Activated CD4-positive, alpha-beta T cell treated with anti-CD3 and anti-CD28 coated beads, Interleukin-10, Interleukin-2, amounts not matched to agents 100 ng/mL and 50 ng/mL, durations not matched to agents 16 hours and 8 hours (primary cell): ENCODE measurements at places on chromosomes 7 and 10.

GRCh38 chr10:113905756-113906155 is 51.3 kb downstream of the NHLRC2 start:
- no peak for DNase-seq

DNA sequence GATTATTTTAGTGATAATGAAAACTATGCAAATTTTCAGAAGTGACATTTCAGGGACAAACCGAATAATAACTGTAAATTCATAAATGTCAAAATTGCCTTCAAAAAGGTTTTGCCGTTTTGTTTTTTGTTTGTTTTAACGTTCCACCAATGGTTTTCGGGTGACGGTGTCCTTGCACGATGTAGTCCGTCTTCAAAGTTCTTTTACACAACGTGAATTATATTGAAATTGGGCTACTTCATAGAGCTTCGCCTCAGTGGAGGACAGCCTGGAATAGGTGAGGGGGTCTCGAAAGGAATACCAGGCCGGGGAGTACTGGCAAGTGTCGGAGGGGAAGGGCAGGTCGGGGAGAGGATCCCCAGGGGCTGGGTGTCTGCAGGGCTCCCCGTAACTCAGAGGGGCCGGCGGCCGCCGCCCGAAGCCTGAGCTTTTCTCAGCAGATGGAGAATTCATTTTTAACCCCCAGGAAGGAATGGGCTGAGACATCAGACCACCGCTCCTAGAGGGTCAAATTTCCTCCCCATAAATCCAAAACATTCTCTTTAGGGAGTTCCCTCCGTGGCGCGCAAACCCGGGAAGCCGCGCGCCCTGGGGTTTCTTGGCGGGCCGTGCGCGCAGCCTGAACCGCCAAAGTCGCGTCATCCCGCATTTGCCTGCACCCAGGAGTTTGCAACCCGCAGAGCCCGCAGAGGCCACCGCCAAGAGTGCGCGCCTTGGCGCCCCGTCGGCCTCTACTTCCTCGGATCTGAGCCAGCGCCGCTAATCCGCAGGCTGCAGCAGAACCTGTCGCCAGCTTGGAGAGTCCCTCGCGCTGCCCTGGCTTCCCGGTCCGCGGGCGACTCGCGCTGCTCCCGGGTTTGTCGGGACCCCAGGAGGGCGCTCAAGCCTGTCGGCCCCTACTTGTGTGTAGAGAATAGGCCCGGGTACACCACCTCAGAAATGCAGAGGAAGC is 17.3 kb upstream of the EVX1 start:
- no peak for DNase-seq

DNA sequence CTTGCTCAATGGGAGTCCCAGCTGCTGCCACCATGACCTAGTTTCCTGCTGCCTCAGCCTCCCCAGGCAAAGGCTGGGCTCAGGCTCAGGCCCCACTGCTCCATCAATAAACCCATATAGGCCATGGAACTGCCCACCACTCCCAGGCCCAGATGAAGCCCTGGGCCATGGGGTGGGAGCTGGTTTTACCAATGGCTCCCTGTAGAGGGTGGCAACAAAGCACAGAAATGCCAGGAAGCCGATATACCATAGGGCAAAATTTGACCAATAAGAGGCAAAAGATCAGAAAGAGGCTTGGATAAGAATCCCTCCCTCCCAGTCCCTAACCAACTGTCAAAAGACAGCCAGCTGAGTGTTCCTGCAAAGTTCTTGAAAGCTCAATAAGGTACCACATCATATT is 101.8 kb upstream of the DOCK1 start:
- no peak for DNase-seq

DNA sequence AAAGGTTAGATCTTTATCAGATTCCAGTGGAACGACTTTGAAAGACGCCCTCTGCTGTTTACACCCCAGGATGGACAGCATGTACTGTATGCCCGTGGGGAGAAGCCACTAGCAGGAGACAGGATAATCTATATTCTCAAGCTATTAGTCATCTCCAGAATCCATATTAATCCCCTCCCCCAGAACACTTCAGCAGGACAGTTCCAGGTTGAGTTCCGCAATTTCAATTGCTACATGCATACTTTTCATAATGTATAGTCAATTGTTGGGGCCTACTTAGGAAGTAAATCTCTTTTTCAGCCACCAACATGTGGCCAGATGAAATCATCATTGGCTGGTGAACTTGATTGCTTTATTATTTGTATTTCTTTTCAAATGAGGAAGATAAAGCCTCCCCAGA is 313.1 kb upstream of the SMIM30 start:
- DNase-seq = no peak

- peak; percentile 46 for DNase-seq
These were observed 75.6 kb upstream of the INSIG1 start for GRCh38 chr7:155222061-155222460.

- peak; percentile 58 for DNase-seq
These were observed 8.1 kb downstream of the TASOR2 start for GRCh38 chr10:5692461-5693358.

GRCh38 chr7:36312064-36312914 is 77.4 kb upstream of the ANLN start:
- DNase-seq = peak; percentile 10

GRCh38 chr10:43076311-43076875 is 476 bp upstream of the RET start:
- peak; percentile 21 for DNase-seq

DNA sequence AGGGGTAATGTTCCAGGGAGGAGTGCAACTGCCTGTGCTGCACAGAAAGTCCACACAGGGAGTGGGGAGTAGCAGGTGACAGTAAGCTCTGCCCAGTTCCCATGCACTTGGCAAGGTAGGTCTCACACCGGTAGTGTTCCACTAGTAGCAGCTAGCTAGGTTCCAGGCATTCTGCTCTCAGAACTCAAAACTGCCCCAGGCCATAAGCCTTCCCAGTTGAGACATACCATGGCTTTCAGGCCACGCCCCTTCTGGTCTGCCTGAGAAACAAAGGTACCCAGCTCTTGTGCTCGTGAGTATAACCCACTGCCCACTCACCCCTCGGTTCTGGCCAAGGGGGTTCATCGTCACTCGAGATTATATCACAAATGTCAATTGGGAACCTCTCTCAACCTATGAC is 12.6 kb downstream of the CASP7 start:
- no peak for DNase-seq

DNA sequence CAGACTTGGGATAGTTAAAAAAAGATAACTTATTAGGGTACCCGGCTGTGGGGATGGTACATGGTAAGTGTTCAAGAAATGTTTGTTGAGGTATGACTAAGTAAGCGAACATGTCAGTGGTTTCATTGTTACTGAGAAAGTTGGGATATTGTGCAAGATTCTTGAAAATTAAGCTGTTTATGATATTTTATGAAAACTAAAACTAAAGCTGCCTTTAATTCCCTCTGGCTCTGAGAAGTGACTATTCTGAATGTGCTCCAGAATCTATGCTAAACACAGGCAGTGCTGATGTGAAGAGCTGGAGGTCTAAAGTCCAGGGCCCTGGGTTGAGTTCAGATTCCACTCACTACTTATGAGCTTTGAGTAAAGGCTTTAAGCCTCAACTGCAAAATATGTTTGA is 72.9 kb downstream of the AOAH start:
- peak; percentile 63 for DNase-seq

GRCh38 chr7:17600340-17600752 is 301.9 kb downstream of the AHR start:
- no peak for DNase-seq

DNA sequence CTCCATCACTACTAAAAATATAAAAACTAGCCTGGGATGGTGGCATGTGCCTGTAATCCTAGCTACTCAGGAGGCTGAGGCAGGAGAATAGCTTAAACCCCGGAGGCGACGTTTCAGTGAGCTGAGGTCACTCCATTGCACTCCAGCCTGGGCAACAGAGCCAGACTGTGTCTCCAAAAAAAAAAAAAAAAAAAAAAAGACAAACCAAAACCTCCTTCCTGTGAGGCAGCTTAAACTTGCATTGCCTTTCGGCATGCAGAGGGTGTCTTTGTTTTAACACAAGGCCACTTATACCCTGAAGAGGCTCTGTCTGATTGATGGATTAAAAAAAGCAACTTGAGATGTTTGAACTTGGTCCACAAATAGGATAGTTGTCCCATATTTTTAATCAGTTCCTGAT is 128.4 kb upstream of the RSU1 start:
- no peak for DNase-seq

GRCh38 chr10:285216-285615 is 150.0 kb downstream of the ZMYND11 start:
- no peak for DNase-seq

DNA sequence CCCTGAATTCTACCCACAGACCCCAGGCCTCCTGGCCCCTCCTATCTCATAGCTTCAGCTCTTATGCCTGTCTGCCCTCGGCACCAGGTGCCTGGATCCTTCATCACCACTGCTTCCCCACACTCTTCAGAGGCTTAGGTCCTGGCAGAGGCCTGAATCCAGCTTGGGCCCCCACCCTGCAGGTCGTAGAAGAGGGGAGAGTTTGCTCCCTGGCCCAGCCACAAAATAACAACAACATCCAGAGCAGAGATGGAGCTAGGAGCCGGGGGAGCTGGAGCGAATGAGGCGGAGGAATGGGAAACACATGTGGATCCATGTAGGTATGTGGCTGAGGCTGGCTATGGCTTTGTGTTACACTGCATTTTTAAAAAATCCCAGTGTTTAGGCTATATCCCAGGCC is 7.8 kb upstream of the OPN4 start:
- DNase-seq = no peak

DNA sequence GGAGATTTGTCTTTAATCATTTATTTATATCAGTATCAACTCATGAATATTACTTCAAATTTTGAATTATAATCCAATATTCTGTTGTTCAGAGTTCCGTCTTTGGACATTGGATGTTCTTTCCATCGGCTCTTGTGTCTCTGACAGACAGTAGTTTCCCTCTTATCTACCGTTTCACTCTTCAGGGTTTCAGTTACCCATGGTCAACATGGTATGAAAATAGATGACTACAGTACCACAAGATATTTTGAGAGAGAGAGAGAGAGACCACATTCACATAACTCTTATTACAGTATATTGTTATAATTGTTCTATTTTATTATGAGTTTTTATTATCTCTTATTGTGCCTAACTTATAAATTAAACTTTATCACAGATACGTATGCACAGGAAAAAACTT is 6.8 kb downstream of the SHTN1 start:
- DNase-seq = no peak

GRCh38 chr10:22491931-22492615 is 146.8 kb downstream of the SPAG6 start:
- DNase-seq = peak; percentile 68

- no peak for DNase-seq
These were observed 372.9 kb upstream of the COBL start for GRCh38 chr7:51689547-51689946.

DNA sequence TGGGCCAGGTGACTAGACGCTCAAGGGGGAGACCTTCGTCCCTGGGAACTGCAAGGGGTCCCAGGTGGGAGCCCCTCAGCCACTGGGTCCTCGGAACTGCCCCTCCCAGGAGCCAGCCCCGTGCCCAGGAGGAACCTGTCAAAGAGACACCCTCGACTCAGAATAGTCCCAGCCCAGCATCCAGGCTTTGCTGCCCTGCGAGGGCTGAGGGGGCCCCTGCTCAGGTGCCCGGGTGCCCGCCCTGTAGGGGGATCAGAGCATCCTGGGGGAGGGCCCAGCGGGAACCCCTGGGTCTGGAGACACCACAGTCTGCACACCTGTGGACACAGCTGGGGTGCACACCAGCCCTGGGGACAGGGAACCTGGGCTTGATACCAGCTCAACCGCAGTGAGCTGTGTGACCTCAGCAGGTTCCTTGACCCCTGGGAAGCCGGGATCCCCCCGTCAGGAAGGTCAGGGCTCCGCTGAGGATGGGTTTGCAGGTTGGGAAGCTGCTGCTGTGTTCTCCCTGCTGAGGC is 407 bp downstream of the ELN start:
- DNase-seq = no peak

- no peak for DNase-seq
These were observed 116.9 kb downstream of the CDCA7L start for GRCh38 chr7:21828841-21829240.

DNA sequence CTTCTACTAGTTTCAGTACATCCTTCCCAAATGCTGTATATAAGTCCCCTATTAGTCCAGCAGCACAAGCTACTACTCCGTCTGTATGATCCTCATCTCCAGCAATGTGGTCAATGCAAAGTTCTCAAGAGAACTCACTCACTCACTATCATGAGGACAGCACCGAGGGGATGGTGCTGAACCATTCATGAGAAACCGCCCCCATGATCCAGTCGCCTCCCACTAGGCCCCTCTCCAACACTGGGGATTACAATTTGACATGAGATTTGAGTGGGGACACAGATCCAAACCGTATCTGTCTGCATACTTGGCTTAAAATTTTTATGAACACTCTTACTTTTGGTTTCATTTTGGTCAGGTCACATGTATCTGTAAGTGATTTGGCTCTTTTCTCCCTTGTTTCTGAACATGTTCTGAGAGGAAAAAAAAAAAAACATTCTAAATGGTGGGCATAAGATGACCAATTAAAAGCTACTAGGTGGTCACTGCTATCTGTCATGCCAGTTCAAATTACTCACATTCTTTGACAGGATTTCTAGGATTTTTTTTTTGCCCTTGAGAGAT is 60.1 kb downstream of the ZNF783 start:
- DNase-seq = no peak

DNA sequence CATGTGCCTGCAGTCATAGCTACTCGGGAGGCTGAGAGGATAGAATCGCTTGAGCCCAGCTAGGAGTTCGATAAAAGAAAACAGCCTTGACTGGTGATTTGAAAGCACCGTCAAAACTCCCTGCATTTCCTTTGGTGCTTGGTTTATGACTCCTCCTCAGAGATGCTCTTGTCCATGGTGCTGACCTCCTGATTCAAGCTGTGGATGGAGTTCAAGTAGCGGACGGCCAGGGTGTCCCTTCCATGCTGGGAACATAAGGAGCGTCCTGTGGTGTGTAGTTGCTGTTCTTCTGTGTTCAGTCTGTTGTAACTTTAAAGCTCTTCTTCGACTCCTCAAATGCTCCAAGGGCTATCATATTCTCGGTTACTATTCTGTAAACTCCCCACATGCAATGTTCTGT is 382.5 kb upstream of the KIAA1217 start:
- peak; percentile 2 for DNase-seq

GRCh38 chr7:157784979-157785441 is 448.2 kb downstream of the DNAJB6 start:
- DNase-seq = no peak

DNA sequence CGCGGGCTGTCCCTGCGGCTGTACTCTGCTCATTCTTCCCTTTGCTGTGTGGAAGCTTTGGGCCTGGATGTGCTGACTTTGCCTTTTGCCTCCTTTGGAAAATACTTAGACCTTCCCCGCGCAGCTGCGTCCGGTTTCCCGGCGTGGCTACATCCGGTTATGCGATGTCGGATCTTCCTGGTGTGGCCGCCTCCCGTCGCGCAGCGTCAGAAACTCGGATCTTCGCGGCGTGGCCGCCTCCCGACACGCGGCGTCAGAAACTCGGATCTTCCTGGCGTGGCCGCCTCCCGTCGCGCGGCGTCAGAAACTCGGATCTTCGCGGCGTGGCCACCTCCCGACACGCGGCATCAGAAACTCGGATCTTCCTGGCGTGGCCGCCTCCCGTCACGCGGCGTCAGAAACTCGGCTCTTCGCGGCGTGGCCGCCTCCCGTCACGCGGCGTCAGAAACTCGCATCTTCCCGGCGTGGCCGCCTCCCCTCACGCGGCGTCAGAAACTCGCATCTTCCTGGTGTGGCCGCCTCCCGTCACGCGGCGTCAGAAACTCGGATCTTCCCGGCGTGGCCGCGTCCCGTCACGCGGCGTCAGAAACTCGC is 50.2 kb upstream of the SUN1 start:
- DNase-seq = no peak
